ENCODE measurements at places on chromosomes 4 and X. TPM values are rescaled to one million over a fixed set of nuclear protein-coding genes. Genes with fewer than 3 reads are reported as not detected.

- no peak for DNase-seq
These were observed 13.2 kb downstream of the ZDHHC9 start for GRCh38 chrX:129830494-129830893.

GRCh38 chr4:19850909-19851308, 400.8 kb upstream of the SLIT2 start:
- DNase-seq: no peak

CCSER1 gene
- 23.8 TPM for total RNA-seq

NXF2B gene
- total RNA-seq: 0.16 TPM
